CD4-positive, alpha-beta memory T cell (primary cell): ENCODE measurements at places on chromosomes 1 and 21. TPM values are rescaled to one million over a fixed set of nuclear protein-coding genes. Genes with fewer than 3 reads are reported as not detected.

The CELA2A gene
- total RNA-seq: not detected

The KMO gene
- total RNA-seq: 1.1 TPM

The KDF1 gene
- 2.2 TPM for total RNA-seq

The SUMO3 gene
- 37.3 TPM for total RNA-seq

The LAMC2 gene
- not detected for total RNA-seq

The EIF3I gene
- 85.3 TPM for total RNA-seq

The RIPPLY3 gene
- total RNA-seq: not detected

The PFDN2 gene
- total RNA-seq: 41.0 TPM

The PAQR6 gene
- total RNA-seq: 1.7 TPM

The MCOLN3 gene
- 0.80 TPM for total RNA-seq

GRCh38 chr1:15334995-15335394 lies 74.7 kb upstream of the EFHD2 start:
- no peaks in the 10 kb centered on the region for H3K36me3 ChIP-seq
- no peak for DNase-seq
- H3K4me3 ChIP-seq: no peak overlapping the region
- no peaks in the 10 kb centered on the region for H3K27me3 ChIP-seq
- no peaks in the 10 kb centered on the region for H3K4me1 ChIP-seq

DNA sequence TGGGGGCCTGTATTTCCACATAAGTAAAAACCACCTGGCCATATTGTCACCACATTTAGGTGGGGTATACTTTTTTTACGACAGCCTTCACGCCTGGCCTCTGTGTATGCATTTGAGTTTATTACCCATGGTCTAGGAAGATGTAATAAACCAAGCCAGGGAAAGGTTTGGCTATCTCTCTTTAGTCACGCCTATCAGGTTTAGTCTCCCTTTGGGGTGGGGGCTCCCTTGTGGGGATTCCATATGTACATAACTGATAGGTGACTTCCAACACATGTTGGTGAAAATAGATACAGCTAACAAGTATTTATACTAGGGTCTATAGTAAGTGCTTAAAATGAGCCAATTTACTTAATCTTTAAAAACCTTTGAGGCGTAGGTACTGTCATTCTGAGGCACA lies 4.2 kb downstream of the YBX1 start:
- no peak for DNase-seq
- H3K27me3 ChIP-seq: no peaks in the 10 kb centered on the region
- no peak overlapping the region for H3K4me3 ChIP-seq
- H3K36me3 ChIP-seq: no peaks in the 10 kb centered on the region
- no peak overlapping the region for H3K27ac ChIP-seq
- peaks cover 81% of the 10 kb centered on the region for H3K4me1 ChIP-seq

DNA sequence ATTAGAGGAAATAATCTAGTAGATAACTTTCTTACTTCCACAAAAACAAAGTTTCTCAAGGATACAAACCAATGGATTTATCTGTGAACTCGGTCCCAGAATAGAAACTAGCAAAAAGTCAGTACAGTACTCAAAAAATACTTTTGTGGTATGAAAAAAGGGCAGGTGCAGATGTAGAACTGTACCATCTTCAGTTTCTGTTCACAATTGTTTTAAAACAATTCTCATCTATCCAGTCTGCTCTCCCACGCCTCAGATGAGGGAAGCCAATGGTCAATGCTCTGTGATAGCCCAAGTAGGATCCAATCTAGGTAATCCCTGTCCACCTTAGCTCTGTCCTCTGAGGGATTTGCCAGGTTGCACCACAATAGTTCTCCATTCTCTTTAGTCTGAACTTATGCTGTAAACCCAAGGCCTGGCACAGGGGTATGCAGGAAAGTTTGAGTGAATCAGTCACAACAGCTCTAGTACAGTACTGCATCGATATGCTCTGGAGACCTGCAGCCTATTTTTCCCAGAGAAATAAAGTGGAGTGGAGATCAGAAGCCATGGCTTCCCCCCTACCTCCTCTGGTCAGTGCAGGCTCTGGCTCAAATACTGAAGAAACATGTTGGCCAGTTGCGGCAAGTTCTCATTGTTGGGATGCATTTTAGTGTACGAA lies 1.4 kb downstream of the KTI12 start:
- no peak for DNase-seq
- no peaks in the 10 kb centered on the region for H3K36me3 ChIP-seq
- peak overlapping the region; percentile 81 for H3K27ac ChIP-seq
- H3K4me3 ChIP-seq: peak overlapping the region; percentile 80
- peaks cover 33% of the 10 kb centered on the region for H3K4me1 ChIP-seq

- peaks cover 4% of the 10 kb centered on the region for H3K36me3 ChIP-seq
- H3K4me1 ChIP-seq: peaks cover 23% of the 10 kb centered on the region
- no peak overlapping the region for H3K27ac ChIP-seq
- H3K27me3 ChIP-seq: no peaks in the 10 kb centered on the region
- H3K4me3 ChIP-seq: no peak overlapping the region
- DNase-seq: peak; percentile 70
Observed at GRCh38 chr1:25503551-25504426, 39.6 kb upstream of the LDLRAP1 start.

- no peak overlapping the region for H3K4me3 ChIP-seq
- peaks cover 40% of the 10 kb centered on the region for H3K4me1 ChIP-seq
- no peaks in the 10 kb centered on the region for H3K27me3 ChIP-seq
- no peak for DNase-seq
Observed at GRCh38 chr1:53298045-53298637, 29.7 kb downstream of the LRP8 start.

- H3K4me3 ChIP-seq: no peak overlapping the region
- H3K27me3 ChIP-seq: peaks cover 5% of the 10 kb centered on the region
- H3K27ac ChIP-seq: peak overlapping the region; percentile 25
- no peak for DNase-seq
- peaks cover 37% of the 10 kb centered on the region for H3K4me1 ChIP-seq
- no peaks in the 10 kb centered on the region for H3K36me3 ChIP-seq
Observed at GRCh38 chr1:61050541-61051442, 31.6 kb upstream of the NFIA start.

DNA sequence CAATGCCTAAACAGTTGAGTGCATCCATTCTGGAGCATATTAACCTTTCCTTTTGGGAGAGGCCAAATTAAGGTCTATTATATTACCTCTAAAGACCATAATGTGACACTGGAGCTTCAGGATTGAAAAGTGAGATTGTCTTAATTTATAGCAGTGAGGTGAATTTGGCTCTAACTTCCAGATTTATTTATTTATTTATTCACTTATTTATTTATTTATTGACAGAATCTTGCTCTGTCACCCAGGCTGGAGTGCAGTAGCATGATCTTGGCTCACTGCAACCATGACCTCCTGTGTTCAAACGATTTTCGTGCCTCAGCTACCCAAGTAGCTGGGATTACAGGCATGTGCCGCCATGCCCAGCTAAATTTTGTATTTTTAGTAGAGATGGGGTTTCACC lies 19.1 kb downstream of the ZCCHC17 start:
- DNase-seq: no peak
- H3K36me3 ChIP-seq: peaks cover 37% of the 10 kb centered on the region
- no peak overlapping the region for H3K4me3 ChIP-seq

GRCh38 chr1:182383037-182383661 lies 8.4 kb downstream of the GLUL start:
- no peak overlapping the region for H3K27ac ChIP-seq
- no peak overlapping the region for H3K4me3 ChIP-seq
- H3K27me3 ChIP-seq: no peaks in the 10 kb centered on the region

GRCh38 chr1:5239911-5240310 lies 585.5 kb downstream of the AJAP1 start:
- H3K4me3 ChIP-seq: no peak overlapping the region
- no peak for DNase-seq
- H3K27me3 ChIP-seq: no peaks in the 10 kb centered on the region
- no peaks in the 10 kb centered on the region for H3K4me1 ChIP-seq
- H3K27ac ChIP-seq: no peak overlapping the region
- no peaks in the 10 kb centered on the region for H3K36me3 ChIP-seq

- no peaks in the 10 kb centered on the region for H3K36me3 ChIP-seq
- peaks cover 93% of the 10 kb centered on the region for H3K4me1 ChIP-seq
- no peak overlapping the region for H3K27ac ChIP-seq
- H3K27me3 ChIP-seq: no peaks in the 10 kb centered on the region
Observed at GRCh38 chr1:25028907-25029599, 99.0 kb upstream of the RUNX3 start.

- DNase-seq: no peak
- no peaks in the 10 kb centered on the region for H3K36me3 ChIP-seq
- no peak within 1 kb of the TSS for H3K27ac ChIP-seq
- no peaks in the 10 kb centered on the region for H3K27me3 ChIP-seq
- H3K4me3 ChIP-seq: no peak within 1 kb of the TSS
Observed at GRCh38 chr1:56819387-56819899, at the start of gene FYB2. FYB2 (minus strand) TSS chr1:56819404; CDS start chr1:56819290, 114 bp downstream.

- H3K4me1 ChIP-seq: no peaks in the 10 kb centered on the region
- DNase-seq: no peak
- H3K27ac ChIP-seq: no peak overlapping the region
- H3K27me3 ChIP-seq: no peaks in the 10 kb centered on the region
Observed at GRCh38 chr1:239891621-239892358, 199.9 kb upstream of the FMN2 start.

GRCh38 chr1:17520041-17520440 lies 19.5 kb upstream of the ARHGEF10L start:
- DNase-seq: no peak
- H3K27me3 ChIP-seq: no peaks in the 10 kb centered on the region
- H3K27ac ChIP-seq: no peak overlapping the region
- H3K4me1 ChIP-seq: no peaks in the 10 kb centered on the region
- no peaks in the 10 kb centered on the region for H3K36me3 ChIP-seq

GRCh38 chr1:73401666-73402065 lies 796.3 kb downstream of the LRRIQ3 start:
- H3K4me1 ChIP-seq: no peaks in the 10 kb centered on the region
- H3K27me3 ChIP-seq: no peaks in the 10 kb centered on the region
- no peak overlapping the region for H3K27ac ChIP-seq
- DNase-seq: no peak

DNA sequence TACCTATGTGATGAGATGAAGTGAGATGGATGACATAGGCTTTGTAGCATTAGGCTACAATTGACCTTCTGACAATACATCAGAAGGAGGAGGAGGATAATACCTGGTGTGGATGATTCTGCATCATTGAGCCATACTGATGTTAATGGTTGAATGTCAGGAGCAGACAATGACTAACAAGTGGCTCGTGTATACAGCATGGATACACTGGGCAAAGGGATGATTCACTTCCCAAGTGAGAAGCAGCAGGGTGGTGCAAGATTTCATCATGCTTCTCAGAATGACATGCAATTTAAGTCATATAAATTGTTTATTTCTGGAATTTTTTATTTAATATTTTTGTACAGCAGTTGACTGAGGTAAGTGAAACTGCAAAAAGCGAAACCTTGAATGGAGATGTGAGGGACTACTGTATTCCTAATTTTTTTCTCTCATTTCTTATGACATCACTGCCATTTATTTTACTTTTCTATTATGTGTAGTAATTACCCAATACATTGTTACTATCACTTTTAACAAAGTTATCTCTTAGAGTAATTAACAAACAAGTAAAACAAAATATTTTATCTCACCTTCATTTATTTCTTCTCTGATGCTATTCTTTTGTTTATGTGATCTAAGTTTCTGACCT lies 34.4 kb upstream of the COP1 start:
- no peak for DNase-seq
- no peaks in the 10 kb centered on the region for H3K4me1 ChIP-seq
- H3K4me3 ChIP-seq: no peak overlapping the region

GRCh38 chr1:47507881-47508701 lies 70.2 kb downstream of the FOXD2 start:
- DNase-seq: no peak
- no peak overlapping the region for H3K4me3 ChIP-seq
- H3K27ac ChIP-seq: no peak overlapping the region
- no peaks in the 10 kb centered on the region for H3K36me3 ChIP-seq

- peaks cover 8% of the 10 kb centered on the region for H3K36me3 ChIP-seq
- H3K4me1 ChIP-seq: no peaks in the 10 kb centered on the region
- H3K4me3 ChIP-seq: no peak overlapping the region
- no peak overlapping the region for H3K27ac ChIP-seq
- no peaks in the 10 kb centered on the region for H3K27me3 ChIP-seq
Observed at GRCh38 chr1:10057796-10058195, 25.0 kb downstream of the UBE4B start.
